ENCODE measurements at places on chromosomes 13 and 19. TPM values are rescaled to one million over a fixed set of nuclear protein-coding genes. Genes with fewer than 3 reads are reported as not detected.

Gene N4BP2L2
- total RNA-seq: 46.5 TPM

Gene CDX2
- total RNA-seq: not detected

Gene CLEC11A
- total RNA-seq: 4.6 TPM

Gene NCAN
- not detected for total RNA-seq

Gene FGF22
- not detected for total RNA-seq

Gene RXFP2
- not detected for total RNA-seq

Gene FUT2
- total RNA-seq: 42.1 TPM

Gene ZNF625
- total RNA-seq: 5.1 TPM

Gene LILRB2
- total RNA-seq: 1.0 TPM

Gene KCNC3
- total RNA-seq: 0.48 TPM

Gene FSD1
- total RNA-seq: 0.61 TPM

Gene ZNF560
- total RNA-seq: not detected

Gene LENG9
- 8.1 TPM for total RNA-seq

Gene PRKCG
- not detected for total RNA-seq

Gene ZNF235
- 1.8 TPM for total RNA-seq

Gene CEACAM16
- total RNA-seq: not detected

Gene CEACAM20
- total RNA-seq: not detected

Gene SLC6A16
- 0.13 TPM for total RNA-seq

Data from esophagus squamous epithelium (tissue), 5 donors.